HT-29 (cell line): ENCODE measurements at places on chromosomes 4 and X.

DNA sequence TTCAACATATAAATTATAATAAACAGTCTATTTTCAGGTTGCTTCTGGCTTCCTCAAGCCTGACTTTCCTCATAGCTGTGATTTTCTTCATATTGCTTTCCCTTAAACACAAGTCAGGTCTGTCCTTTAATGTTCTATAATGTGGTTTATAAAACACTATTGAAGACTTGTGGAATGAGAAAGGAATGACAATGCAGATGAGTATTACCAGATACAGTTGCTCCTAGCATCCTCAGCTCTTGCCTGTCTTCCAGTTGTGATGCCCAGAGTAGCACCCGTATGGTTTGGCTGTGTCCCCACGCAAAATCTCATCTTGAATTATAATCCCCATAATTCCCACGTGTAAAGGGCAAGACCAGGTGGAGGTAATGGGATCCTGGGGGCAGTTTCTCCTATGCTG is 265.7 kb upstream of the BOD1L1 start:
- no peak for DNase-seq

DNA sequence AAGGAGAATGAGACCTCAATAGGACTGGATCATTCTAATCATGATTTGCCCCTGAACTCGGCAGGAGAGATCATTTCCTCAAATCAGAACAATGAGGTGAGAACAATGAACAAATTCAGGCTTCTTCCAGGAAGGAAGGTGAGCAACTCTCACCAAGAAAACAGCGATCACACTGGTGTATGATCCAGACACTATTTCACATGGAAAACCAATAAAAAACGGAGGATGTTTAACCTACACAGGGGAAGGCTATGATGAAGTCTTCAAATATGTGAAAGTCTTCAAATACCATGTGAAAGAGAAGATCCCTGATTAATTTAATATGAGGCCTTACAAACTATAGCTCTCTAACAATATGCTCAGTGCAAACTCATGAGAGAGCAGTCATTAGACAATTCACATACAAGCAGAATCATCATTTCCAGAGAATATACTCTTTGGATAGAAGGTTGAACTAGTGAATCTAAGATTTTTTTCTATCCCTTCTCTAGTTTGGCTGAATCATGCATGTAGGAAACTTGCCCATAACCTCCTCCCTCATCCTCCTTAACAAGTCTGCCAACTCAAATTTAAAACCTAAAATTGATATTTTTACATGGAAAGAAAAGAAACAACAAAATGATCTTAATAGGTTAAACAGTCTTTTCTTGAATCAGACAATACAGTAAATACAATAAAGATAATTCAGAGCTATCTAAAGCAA is 122.5 kb downstream of the ADAMTS3 start:
- DNase-seq, result no peak

DNA sequence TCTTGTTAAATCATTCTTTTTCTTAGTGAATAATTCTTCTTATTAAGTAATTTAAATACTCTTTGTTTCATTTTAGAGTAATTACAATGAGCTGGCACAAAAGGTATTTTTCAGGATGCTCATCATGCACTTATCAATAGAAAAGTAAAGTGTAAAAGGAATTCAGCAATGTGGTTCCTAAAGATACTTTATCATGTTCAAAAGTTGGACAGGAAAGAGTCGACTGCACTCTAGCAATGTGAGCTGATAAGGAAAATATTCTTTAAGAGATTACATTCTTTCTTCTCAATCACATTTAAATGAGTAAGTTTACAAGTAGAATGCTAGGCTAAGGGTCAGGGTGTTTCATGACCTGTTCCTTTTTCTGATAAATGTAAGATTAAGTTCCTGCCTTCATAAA is 609.5 kb upstream of the FAM241A start:
- no peak for DNase-seq

GRCh38 chr4:184792950-184793555 is 32.7 kb downstream of the ACSL1 start:
- DNase-seq, result no peak

DNA sequence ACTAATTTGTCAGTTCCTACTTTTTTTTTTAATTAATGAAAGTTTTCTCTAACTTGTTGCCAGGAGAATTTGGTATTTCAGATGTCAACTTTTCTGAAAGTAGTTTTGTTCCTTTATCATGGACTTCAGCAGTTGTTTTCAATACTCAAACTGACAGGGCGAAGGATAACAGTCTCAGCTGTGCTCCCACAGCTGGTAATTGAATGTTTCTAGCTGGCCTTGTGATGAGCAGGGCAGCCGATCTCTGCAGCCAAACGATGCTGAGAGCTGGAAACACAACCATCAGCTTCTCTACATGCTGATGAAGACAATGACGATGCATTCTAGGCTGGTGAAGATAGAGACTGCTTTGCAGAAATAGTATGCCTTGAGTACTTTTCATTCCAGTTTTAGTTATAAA is 130.0 kb upstream of the MAP9 start:
- DNase-seq, result no peak

DNA sequence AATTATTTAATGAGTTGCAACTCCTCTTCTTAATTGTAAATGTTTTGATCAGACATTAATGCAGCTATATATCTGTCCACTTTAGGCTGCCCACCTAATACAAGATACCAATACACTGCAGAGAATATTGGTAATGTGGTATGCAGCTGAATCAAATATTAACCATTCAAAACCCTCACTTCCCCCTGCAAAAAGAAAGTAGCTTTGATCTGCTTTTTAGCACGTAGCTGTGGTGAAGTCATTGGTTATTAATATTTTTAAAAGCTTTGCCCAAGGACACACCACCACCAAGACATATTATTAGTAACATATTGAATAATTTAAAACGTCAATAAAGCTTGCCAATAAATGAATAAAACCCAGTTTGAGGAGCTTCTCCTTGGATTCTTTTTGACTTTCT is 28.6 kb upstream of the CYP2U1 start:
- DNase-seq, result no peak

- no peak for DNase-seq
These were observed 26.2 kb downstream of the PRSS12 start for GRCh38 chr4:118326585-118326984.

DNA sequence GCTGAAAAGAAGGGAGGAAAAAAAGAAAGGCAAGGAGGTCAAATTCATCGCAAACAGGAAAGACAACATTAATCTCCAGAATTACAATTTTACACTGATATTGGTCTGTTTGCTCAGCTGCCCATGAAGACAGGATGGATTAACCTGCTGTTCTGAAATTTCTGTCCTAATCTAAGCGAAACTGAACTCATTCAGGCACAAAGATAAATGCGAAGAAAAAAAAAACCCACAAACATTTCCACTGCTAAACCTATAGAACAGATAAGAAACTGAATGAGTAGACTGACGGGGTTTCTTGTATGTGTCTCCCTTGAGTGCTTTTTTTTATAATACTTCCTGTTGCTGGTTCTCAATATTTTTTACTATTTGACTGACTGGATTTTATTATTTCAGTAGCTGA is 251.8 kb upstream of the FTHL17 start:
- DNase-seq, result no peak

DNA sequence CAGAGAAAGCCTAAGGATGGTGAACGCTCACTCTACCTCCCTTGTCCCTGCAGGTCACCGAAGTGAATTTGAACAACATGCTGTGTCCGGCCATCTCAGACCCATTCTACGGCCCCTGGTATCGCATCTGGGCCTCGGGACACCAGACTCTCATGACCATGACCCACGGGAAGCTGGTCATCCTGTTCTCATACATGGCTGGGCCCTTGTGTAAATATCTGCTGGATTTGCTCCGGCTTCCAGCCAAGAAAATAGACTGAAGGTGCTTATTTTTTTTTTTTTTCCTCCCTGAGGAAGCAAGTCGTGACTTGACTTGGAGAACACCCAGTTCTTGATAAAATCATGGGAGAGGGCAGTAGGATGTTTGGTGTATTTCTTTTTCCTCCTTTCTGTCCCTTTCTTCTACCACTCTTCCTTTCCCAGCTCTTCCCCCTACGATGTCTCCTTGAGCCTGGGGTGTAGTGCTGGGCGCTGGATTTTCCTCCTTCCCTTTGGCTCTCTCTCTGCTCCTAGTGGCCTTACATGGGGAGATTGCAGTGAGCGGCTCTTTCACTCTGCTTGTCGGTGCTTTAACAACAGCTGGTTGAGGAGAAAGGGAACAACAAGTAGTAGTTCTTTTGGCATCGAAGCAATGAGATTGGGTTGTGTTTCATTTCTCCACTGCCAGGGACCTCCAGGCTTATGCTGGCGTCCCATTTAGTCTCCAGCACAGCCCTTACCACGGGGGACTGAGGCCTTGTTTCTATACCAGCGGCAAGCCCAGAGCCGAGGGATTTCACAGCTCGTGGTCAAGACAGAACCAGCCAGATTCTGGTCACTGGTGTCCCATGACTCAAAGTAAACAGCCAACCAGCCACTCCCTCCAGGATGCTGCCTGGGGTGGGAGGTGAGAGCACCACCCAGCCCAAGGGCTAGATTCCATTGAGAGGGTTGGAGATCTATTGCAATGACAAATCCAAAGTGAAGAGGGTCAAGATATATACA is 144.4 kb downstream of the AMMECR1 start:
- peak; percentile 63 for DNase-seq

DNA sequence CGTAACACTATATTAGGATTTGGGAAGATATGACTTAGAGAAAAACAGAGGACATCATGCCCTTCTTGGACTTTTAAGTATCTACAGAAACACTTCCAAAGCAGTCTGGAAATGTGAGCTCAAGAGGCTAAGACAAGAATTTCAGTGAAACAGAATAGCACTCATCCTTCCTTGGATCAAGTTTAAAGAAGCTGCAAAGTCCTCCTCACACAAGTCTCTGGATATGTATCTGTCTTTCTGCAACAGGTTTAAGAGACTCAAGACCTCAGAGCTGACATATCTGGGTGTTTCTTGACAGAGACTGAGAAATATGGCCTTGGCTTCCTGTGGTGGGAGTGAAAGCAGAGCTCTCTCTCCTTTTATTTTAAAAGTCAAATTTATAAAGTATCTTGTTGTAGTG is 82.5 kb upstream of the GIMD1 start:
- no peak for DNase-seq

DNA sequence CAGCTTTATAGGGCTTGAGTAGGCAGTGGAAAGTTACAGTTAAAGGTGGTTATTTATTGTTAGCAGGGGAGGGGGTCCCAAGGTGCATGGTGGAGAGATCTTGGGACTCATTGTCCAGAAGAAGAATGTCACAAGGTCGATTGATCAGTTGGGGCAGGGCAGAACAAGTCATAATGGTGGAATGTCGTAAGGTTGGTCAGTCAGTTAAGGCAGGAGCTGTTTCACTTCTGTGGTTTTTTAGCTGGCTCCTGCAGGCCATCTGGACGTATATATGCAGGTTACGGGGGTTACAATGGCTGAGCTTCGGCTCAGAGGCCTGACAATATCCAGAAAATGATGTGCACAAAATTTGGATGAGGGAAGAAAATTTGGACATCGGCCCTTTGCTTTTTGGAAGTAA is 7.1 kb downstream of the OFD1 start:
- no peak for DNase-seq

- DNase-seq, result no peak
These were observed 15.2 kb downstream of the ATP8A1 start for GRCh38 chr4:42641656-42642055.

DNA sequence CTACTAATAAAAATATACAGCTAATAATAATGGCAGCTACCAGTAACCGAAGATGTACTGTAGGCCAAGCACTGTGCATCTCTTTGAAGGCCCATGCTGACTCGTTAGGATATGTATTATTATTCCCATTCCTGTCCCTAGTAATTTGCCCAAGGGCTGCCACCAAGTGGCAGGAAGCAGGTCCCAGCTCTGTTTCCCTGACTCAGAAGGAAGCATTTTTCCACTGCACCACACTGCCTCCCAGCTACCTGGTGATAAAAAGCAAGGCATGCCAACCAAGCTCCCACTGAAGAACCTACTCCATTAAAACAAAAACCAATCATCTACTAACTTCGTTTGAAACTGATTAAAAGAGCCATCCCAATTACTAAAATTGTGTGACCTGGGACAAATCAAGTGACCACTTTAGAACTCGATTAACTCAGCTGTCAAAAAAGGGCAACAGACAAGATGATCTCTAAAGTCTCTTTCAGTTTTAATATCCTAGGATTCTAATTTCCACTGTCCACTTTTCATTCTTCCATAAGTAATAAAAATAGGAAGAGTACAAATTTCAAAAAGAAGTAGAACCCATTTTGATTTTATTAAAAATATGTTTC is 24.3 kb upstream of the PGM2 start:
- peak; percentile 87 for DNase-seq

GRCh38 chr4:159378056-159378616 is 275.3 kb downstream of the RAPGEF2 start:
- DNase-seq, result no peak

GRCh38 chr4:5124876-5125275 is 73.6 kb downstream of the STK32B start:
- DNase-seq, result no peak
